ENCODE measurements at places on chromosomes 2 and 18.

- no peak for DNase-seq
Observed at GRCh38 chr2:120231564-120231973, 8.4 kb upstream of the TMEM185B start.

- DNase-seq: no peak
Observed at GRCh38 chr2:36672199-36672598, 24.3 kb upstream of the VIT start.

DNA sequence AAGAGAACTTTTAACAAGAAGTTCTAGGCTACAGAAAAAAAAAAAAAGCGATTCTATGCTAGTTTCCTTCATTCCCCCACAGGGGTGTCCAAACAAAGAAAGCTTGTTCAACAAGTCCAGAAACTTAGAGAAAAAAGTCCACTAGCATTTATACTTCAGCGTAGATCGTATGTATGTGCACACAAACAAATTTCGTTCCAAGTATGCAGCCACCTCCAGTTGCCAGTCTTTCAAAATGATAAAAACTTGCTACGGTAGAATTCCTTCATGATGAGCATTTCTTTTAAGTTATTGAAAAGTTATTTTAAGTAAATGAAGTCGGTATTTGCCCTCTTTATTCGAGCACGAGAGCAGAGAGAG lies 3.7 kb upstream of the OTX1 start:
- DNase-seq: no peak

DNA sequence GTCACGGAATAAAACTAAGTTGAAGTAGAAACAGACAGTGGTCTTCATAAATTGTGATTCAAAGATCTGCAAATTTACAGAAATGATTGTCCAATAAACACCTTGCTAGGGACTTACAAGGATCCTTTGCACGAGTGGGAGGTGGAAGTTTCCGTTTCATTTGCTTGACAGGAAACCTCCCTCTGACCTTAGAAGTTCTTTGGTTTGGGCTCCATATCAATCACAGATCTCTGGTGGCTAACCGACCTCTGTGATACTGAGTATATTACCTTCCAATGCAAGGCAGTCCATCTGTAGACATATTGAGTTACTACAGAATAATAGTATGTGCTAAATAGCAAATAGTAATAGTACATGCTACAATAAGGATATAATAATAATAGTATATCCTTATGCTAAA lies 33.7 kb upstream of the RNF152 start:
- no peak for DNase-seq

DNA sequence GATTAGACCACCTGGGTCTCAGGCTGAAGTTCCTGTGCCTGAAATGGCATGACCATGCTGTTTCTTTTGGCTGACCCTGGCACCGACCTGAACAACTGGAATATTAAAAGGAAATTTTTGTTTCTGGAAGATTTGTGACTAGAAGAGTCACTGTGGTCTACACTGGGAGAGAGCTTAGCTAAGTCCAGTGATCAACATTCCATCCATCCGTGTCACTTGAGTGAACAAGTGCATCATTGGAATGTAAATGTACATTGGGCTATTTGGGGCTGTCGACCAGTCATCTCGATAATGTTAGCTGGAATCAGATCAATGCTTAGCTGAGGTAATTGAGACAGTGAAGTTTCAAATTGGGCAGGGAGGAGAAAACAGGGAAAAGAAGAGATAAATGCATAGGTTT lies 95.4 kb upstream of the CCDC85A start:
- DNase-seq: no peak

DNA sequence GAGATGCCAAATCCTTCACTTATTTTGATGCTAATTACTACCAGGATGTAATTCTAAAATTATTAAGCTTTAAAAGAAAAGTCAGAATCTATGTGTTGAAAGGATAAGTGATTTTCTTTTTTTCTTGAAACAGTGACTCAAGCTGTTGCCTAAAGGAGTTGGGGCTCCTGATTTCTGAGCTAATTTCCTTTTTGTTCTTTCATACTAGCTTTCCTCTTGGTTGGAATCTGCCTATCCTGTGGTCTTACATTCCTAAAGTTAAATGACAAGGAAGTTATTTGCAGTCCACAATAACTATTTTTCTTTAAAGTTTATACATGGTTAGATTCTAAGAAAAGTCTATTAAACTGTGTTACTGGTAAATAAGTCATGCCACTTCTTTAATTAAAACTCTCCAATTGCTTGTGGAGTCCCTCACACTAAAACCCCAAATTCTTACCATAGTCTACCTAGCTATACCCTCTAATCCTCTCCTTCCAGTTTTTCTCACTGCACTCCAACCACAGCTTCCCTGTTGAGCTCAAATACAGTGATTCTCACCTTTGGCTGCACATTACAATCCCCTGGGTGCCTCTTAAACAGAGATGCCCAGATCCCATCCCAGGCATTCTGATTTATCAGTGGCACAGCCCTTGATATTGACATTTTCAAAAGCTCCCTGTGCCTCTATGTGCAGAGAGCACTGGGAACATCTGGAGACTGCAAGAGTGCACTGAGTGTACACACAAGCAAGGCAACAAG lies 63.3 kb upstream of the EFEMP1 start:
- no peak for DNase-seq

DNA sequence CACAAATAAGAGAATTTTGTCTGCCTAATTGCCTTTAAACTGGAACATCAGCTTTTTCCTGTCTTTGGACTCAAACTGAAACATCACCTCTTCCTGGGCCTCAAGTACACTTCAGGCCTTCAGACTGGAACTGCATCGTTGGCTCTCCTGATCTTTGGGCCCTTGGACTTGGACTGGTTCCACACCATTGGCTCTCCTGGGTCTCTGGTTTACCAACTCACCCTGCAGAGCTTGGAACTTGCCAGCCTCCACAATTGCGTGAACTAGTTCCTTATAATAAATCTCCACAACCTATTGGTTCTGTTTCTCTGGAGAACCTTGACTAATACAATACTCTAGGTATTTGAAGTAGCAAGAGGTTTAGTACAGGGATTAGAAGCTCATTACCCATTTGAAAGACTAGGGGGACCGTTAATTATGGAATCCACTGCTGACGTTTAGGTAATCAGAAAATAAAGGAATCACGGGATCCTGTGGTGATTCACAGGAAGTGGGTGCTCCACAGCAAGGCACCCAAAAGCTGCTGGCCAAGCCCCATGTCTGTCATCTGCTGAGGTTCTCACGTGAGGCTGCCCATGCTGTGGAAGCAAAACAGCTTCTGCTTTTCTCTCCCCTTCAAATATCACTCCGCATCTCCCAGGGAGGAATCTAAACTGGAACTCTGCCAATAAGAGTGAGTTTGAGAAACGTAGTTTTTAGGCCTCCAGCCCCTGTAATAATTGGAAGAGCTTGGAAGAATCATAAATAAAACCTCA lies 20.0 kb upstream of the SGPP2 start:
- DNase-seq: no peak
